ENCODE measurements at places on chromosomes 2 and 18.

GRCh38 chr2:111139637-111140317 is 19.1 kb downstream of the BCL2L11 start:
- no peak overlapping the region for H3K27ac ChIP-seq
- H3K27me3 ChIP-seq = peaks cover 1% of the 10 kb centered on the region
- peaks cover 22% of the 10 kb centered on the region for H3K36me3 ChIP-seq
- no peak for DNase-seq
- H3K4me1 ChIP-seq = peaks cover 8% of the 10 kb centered on the region

- no peak for DNase-seq
- H3K27ac ChIP-seq = no peak overlapping the region
- H3K27me3 ChIP-seq = peaks cover 10% of the 10 kb centered on the region
- no peaks in the 10 kb centered on the region for H3K4me1 ChIP-seq
These were observed 27.2 kb upstream of the BBS5 start for GRCh38 chr2:169452080-169452479.

GRCh38 chr18:55585065-55585919 is 2.7 kb downstream of the TCF4 start:
- H3K4me1 ChIP-seq = peaks cover 21% of the 10 kb centered on the region
- no peak overlapping the region for H3K4me3 ChIP-seq
- H3K27ac ChIP-seq = no peak overlapping the region

GRCh38 chr2:220228310-220229006 is 601.0 kb downstream of the SLC4A3 start:
- H3K4me1 ChIP-seq = no peaks in the 10 kb centered on the region
- no peak for DNase-seq
- no peaks in the 10 kb centered on the region for H3K27me3 ChIP-seq
- no peak overlapping the region for H3K27ac ChIP-seq
- no peaks in the 10 kb centered on the region for H3K36me3 ChIP-seq
- H3K4me3 ChIP-seq = no peak overlapping the region

DNA sequence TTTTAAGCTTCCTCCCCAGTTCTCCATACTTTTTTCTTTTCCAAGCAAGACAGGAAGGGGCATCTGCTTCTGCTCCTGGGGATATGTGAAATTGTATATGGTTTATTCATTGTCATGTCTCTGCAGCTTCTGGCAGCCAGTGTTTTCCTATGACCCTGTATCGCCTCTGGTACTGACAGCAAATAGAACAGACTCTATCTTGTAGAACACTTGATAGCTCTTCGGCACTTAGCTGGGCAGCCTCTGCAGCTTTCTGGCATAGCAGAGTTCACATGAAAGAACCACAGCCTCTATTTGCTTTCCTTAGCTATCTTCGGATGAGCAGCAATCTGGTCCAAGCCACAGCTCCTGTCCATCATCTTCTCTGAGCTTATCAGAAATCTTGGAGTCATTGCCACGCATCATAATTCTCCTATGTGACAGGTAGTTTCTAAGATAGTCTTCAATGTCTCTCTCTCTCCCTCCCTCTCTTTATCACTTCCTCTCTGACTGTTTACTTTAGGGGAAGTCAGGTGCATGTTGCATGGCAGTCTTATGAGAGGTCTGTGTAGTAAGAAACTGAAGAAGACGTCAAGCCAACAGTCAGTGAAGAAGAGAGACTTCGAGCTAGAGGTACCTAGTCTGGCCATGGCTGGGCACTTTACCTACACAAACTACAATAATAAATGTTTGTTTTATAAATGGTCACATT is 627.7 kb upstream of the CDH2 start:
- H3K4me1 ChIP-seq = no peaks in the 10 kb centered on the region
- H3K36me3 ChIP-seq = no peaks in the 10 kb centered on the region
- H3K4me3 ChIP-seq = no peak overlapping the region
- no peak overlapping the region for H3K27ac ChIP-seq

DNA sequence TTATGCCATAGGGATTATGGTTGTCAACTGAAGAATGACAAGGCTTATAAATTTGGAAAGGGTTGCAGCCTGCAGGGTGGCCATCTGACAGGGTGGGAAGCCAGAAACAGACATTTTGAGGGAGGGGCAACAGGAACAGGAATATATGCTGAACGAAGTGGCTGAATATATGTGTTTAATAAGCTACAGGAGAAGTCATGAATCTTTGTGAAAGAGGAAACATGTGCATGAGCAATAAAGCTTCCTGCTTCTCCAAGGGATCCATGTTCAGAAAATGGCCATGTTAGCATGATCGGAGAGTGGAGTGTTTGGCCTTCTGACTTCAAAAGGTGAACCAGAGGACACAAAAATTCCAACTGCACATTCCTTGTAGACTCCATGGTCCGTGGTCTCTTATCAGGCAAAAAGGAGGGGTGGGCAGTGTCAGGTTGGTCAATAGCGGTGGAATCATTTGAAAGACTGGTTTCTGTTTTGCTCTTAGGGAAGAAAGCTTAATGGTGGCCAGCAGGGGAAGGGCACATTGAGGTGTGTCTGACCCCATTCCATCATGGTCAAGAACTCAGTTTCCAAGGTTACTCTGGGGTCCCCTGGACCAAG is 144.1 kb downstream of the SOCS6 start:
- H3K36me3 ChIP-seq = no peaks in the 10 kb centered on the region
- DNase-seq = no peak
- H3K27ac ChIP-seq = no peak overlapping the region

Measured in activated CD4-positive, alpha-beta memory T cell treated with anti-CD3 and anti-CD28 coated beads, Interleukin-2, amount 10 ng/mL, durations not matched to agents 7 days and 5 days (primary cell).